Stimulated activated CD8-positive, alpha-beta memory T cell treated with anti-CD3 and anti-CD28 coated beads, Interleukin-4, amount 100 ng/mL, for 4 hours (primary cell): ENCODE measurements at places on chromosomes 1 and 21.

DNA sequence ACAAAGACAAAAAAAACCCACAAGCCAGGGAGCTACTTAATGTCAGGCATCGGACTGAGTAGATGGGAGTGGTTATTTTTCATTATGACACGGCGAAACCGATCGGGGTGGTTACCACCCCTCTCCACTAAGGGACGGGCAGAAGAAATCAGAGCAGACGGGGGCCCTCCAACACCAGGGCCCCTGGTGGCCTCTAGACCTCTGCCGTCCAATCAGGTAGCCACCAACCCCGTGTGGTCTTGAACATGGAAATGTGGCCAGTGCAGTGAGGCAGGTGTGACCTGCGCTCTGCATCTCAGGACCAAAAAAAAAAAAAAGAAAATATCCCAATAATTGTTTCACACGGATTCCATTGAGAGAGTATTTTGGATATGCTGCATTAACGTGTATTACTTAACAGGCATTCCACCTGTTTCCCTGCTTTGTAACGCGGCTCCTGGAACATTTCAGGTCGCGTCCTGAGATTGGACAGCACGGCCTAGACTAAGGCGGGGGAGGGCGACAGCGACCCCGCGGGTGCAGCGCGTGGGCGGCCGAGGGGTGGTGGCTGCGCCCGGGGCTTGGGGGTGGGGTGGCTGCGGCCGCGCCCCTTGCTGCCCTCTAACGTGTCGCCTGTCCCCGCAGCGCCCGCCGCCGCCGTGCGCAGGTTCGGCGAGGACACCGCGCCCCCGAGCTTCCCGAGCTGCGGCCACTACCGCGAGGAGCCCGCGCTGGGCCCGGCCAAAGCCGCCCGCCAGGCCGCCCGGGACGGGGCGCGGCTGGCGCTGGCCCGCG lies 48.3 kb downstream of the SIM2 start:
- DNase-seq = no peak

- no peak for DNase-seq
Measured at GRCh38 chr1:118650107-118650807, 337.9 kb downstream of the TBX15 start.

- no peak for DNase-seq
Measured at GRCh38 chr21:36926989-36927718, 39.3 kb downstream of the HLCS start.

- no peak for DNase-seq
Measured at GRCh38 chr1:58735586-58735985, 35.7 kb upstream of the MYSM1 start.
